CD4-positive, alpha-beta T cell treated with Interleukin-4 for 1 hour (primary cell): ENCODE measurements at places on chromosomes 7 and 10.

- DNase-seq = no peak
Measured at GRCh38 chr7:93442478-93443224, 131.9 kb downstream of the CALCR start.

GRCh38 chr7:78345979-78346378 is 547.4 kb downstream of the PHTF2 start:
- no peak for DNase-seq

GRCh38 chr10:58746474-58747185 is 234.0 kb downstream of the BICC1 start:
- no peak for DNase-seq

DNA sequence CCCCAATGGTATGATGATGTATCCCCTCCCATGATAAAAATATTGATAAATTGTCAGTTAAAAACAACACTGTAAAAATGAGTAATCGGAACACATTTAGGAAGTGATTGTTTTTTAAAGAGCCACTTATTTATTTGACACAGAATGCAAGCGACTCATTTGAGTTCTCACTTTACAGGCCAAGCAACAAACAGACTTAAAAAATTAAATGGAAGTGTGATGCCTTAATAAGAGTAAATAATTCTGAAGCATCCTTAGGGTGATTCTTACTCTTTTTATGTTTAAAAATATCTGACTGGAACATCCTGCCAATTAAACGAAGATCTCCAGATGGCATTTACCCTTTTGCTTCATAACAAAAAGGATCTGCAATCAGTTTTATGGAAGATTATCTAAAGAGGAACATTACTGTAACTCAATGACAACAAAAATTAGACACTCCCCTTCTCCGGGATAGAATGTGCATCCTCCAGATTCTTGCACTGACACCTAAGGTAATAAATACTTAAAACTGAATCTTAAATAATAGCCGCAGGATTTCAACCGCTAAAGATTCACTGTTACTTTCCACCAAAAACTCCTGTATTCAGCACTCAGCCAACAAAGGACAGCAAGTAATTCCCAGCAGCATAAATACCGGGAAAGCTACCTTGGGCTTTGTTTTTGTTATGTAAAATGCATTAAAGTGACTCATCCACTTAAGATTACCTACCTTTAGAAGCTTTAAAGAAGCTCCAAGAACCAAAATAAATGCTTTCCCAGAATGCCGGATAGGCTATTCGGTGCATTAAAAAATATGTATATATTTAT is 1.7 kb downstream of the CACNA2D1 start:
- no peak for DNase-seq

DNA sequence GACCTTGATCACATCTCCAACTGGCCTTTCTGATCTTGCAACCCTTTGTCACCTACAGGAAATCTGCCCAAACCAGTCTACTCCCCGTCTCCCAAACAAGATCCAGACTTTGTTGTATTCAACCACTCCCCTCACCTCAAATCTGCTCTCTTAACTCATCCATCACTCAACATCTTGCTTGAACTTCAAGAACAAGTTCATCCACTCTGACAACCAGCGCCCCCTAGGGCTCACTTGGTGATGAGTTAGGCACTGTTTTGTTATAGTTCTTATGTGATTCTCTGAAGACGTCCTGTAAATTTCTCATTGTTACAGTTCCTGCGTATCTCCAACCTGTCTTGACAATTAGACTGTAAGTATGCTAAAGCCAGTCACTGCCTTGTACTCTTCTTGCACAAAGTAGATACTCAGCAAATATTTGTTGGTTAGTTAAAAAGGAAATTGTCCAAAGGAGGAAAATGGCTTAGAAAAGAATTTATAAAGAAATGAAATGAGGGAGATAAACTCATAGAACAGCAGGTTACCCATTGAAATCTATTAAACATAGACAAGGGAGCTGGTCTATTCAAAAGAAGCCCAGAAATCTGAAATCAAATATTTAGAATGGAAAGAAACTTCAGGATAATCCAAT is 5.3 kb downstream of the FRMD4A start:
- DNase-seq = peak; percentile 25

- DNase-seq = no peak
Measured at GRCh38 chr10:46540412-46541016, 15.9 kb downstream of the GPRIN2 start.

DNA sequence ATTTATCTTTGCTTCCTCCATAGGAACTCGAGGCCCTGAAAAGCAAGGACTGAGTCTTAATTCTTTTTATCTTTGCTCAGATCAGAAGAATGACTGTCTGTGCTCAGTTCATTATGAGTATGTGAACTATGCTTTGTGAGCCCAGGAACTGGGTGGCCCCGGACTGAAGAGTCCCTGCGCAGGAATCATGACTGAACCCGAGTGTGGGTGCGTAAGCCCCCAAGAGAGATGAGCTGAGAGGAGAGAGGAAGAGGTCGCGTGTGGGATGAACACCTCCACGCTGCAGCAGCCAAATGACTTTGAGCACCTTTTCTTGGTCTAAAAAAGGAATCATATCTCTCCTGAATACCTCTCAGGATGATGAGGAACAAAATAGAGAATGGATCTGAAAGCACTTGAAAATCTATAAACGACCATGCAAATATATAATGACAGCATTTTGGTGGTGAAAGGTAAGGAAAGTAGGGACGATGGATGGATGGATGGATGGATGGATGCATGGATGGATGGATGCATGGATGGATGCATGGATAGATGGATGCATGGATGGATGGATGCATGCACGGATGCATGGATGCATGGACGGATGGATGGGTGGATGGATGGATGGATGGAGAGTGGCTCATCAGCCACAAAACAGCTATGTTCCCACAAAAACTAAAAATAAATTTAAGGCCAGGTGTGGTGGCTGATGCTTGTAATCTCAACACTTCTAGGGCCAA is 19.8 kb downstream of the FAM171A1 start:
- DNase-seq = no peak

- no peak for DNase-seq
Measured at GRCh38 chr10:69936091-69936490, 116.6 kb upstream of the MACROH2A2 start.

- DNase-seq = no peak
Measured at GRCh38 chr7:104652434-104652833, 324.0 kb downstream of the LHFPL3 start.

DNA sequence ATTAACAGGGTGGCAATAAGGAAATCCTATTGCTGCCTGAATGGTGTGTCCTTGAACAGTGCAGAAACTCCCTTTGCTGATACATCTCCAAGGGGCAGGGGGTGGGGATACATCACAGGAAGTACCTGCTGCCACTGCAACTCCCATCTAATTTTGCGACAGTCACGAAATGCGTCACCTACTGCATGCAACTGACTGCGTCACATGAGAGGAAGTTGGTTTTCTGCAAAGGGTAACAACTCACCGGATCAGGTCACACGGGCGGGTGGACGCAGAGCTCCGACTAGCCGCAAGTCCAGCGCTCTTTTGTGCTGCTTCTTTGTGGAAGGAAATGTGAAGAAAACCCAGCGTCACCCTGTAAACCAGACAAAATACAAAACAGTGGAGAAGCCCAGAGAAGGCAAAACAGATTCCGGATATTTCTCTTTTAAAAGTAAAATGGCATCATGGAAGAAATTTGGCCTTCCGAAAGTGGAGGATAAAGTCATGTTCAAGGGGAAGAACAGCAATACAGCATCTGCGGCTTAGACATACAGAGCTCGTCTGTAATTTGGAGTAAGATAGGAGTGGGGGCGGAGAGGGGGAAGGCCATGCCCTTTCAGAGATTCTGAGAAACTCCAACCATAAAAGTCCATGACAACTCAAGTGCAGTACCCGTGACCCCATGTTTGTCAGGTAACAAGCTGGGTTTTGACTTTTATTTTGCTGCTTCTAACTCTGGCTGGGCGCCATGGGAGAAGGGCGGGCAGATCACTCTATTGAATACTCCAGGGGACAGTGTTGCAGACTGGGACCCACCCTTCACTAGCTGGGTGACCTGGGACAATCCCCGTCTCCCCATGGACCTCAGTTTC is 32.3 kb upstream of the PLEKHS1 start:
- DNase-seq = no peak

GRCh38 chr10:86594535-86594934 is 59.8 kb upstream of the OPN4 start:
- DNase-seq = no peak

DNA sequence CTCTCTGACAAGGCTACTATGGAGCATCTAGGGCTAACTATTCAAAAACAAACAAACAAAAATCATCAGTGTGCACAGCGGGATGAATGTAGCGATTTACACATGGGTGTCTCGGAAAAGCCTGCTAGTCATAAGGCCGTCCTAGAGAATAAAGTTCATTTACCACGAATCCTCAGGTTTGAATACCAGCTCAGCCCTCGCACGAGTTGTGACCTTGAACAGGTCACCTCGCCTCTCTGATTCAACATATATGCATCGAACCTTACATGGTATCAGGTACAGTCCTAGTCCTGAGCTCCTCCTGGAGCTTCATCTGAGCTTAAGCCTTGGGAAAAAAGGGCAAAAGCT is 572 bp downstream of the ATP5MF start:
- no peak for DNase-seq

- no peak for DNase-seq
Measured at GRCh38 chr10:108434559-108435252, 1270.2 kb upstream of the SORCS1 start.

GRCh38 chr7:47982610-47983009 is 3.2 kb upstream of the HUS1 start:
- no peak for DNase-seq

DNA sequence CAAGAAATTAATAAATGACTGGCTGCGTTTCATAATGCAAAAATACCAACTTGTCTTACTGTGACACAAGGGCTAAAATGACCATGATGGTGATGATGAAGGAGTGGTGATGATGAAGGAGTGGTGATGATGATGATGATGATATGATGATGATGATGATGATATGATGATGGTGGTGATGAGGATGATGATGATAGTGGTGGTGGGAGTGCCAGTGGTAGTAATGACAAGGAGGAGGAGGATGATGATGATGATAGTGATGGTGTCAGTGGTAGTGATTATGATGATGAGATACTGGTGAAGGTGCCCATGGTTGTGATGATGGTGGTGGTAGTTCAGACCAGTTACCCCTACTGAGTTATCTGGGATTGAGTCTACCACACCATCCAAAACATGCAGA is 265.9 kb downstream of the FGFR2 start:
- DNase-seq = no peak

DNA sequence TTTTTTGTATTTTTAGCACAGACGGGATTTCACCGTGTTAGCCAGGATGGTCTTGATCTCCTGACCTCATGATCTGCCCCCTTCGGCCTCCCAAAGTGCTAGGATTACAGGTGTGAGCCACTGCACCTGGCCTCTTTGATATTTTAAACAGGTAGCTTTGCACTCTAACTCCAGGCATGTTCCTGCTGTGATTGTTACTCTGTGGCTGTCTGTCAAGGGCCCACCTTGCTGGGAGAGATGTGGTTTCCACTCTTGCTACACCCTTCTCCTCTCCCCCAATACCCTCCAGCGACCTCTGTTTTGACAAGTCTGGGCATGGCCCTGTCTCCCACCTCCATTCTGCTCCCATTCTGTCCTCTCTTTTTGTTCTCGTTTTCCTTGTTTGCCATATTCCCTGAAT is 17.1 kb downstream of the SMKR1 start:
- DNase-seq = no peak

- peak; percentile 1 for DNase-seq
Measured at GRCh38 chr7:28957064-28957750, 923 bp downstream of the TRIL start.

DNA sequence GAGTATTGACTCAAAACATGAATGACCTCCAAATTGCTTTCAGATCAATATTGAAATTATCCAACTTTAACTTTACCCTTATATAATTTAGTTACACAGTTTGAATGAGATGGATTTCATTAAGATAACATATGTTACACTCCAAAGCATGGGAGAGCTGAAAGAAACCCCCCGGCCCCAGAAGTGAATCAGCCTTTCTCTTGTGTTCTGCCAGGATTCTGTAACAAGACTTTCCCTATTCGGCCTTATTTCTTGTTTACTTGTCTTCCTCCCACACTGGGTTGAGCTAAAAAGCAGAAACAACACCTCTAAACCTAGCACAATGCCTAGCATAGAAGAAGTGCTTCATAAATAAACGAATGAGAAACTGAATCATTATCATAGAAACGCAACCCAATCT is 224.8 kb downstream of the ADAM12 start:
- DNase-seq = no peak

DNA sequence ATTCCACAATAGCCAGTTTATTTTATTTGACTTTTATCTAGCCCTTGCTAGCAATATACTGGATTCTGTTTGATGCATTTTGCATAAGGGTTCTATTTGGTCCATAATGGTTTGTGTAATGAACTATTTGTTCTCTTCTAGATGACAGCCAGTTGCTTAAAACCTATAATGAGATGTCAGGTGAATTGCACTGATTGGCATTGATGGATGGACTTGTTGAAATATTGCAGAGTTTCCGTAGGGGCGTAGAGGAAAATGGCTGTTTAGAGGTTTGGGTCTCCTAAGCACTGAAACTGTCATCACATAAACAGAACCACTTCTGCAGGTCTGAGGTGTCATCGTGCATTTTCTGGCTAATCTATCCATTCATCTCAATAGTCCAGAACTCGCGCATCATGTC is 124.9 kb upstream of the HDAC9 start:
- no peak for DNase-seq

DNA sequence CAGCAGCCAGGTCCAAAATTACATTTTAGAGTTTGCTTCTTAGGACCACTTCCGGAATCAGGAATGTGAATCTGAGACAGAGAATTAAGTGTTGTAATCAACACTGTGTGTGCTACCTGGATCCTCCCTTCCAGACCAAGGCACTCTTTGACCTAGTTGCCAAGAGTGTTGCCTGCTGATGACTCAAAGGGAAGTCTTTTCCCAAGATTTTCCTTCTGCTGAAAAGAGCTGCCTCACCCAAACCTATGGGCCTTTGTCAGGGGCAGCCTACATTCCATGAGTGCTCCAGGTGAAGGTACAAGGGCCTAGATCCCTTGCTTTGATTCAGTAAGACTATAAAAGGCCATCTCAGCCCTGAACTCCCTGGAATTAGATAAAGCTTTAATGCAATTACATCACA is 712.5 kb upstream of the ANKRD30A start:
- no peak for DNase-seq

DNA sequence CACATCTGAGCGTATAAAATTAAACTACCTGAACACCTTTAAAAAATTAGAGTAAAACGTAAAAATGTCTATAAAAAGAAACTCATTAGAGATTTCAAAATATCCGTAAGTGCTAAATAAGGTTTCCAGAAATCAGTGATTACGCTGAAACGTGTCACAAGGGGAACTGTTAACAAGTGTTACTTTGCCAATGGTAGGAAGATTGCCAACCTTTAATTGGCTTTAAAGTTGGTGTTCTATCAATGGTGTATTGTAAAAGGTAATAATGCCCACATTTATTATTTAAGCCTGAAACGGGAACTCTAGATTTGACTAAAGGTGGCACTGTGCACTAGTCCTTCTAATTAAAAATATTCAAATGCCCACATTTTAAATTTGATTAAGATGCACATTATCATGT is 37.8 kb upstream of the HIBADH start:
- DNase-seq = no peak

GRCh38 chr7:152733286-152733934 is 26.1 kb upstream of the ACTR3B start:
- DNase-seq = no peak
